ENCODE measurements at places on chromosomes 5 and 9. TPM values are rescaled to one million over a fixed set of nuclear protein-coding genes. Genes with fewer than 3 reads are reported as not detected.

Gene ALDOB
- total RNA-seq, result not detected

Gene MRNIP
- 16.2 TPM for total RNA-seq

DNA sequence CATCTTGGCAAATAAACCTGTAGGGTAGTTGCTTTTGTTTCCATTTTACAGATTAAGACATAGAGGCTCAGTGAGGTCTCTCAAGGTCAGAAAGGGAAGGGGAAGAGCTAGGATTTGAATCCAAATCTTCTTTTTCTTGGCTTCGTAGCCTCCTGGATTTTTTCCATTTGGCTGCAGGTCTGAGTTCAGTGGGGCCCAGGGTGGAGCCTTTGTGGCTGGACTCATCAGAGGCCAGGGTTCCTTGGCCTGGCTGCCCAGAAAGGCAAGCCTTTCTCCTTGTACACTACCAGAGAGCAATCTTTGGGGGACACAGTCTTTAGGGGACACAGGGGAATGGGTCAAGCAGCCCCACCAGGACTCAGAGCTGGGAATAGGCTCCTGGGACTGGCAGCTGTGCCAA is 10.5 kb upstream of the TRAF1 start:
- H3K4me3 ChIP-seq, result no peak overlapping the region
- no peaks in the 10 kb centered on the region for H3K27me3 ChIP-seq
- peak overlapping the region; percentile 99 for H3K27ac ChIP-seq
- H3K4me1 ChIP-seq, result peaks cover 54% of the 10 kb centered on the region
- H3K36me3 ChIP-seq, result no peaks in the 10 kb centered on the region
- DNase-seq, result no peak

DNA sequence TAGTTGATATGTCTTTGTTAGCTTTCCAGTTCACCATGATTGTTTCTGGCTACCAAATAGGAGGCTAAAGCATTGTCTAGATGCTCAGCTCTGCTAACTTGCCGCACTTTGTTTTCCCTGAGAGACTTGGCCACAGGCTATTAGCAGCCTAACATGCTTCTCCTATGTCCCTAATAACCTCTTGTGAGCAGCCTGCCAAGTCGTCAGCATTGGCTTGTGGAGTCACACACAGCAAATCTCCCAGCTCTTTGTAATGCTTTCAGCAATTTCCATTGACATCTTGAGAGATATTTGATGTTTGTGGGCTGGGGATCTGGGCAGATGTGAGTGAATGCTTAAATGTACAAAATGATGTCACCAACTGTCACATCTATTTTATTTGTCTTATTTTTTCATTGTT is 346.9 kb downstream of the KDM4C start:
- H3K36me3 ChIP-seq, result peaks cover 33% of the 10 kb centered on the region
- no peak overlapping the region for H3K4me3 ChIP-seq
- no peak overlapping the region for H3K27ac ChIP-seq
- DNase-seq, result no peak
- no peaks in the 10 kb centered on the region for H3K27me3 ChIP-seq

Gene ELL2
- total RNA-seq, result 78.6 TPM

- H3K27me3 ChIP-seq, result no peaks in the 10 kb centered on the region
- H3K27ac ChIP-seq, result peak overlapping the region; percentile 77
- DNase-seq, result peak; percentile 83
- H3K4me3 ChIP-seq, result no peak overlapping the region
These were observed 29.5 kb downstream of the MTAP start for GRCh38 chr9:21831841-21832509.

- H3K4me3 ChIP-seq, result no peak overlapping the region
- H3K27me3 ChIP-seq, result peaks cover 15% of the 10 kb centered on the region
- no peak overlapping the region for H3K27ac ChIP-seq
- DNase-seq, result no peak
These were observed 27.0 kb downstream of the PRDM6 start for GRCh38 chr5:123116058-123116457.

DNA sequence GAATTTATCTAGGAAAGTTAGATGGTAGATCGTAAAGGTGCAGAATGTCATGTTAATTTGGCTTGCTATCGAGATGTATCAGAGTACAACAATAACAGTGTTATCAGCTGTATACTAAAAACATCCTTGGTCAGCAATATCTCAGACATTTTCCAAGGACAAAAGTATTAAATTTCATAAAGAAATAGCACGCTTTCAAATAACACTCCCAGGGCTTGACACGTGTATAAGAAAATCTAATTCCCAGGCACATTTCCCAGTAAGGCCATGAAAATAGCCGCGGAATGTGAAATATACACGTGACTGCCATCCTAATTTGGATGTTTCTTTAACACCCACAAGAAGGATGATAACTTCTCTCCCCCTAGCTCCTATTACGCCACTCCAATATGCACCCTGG is 17.7 kb upstream of the SYK start:
- H3K4me1 ChIP-seq, result no peaks in the 10 kb centered on the region
- no peaks in the 10 kb centered on the region for H3K36me3 ChIP-seq
- no peak overlapping the region for H3K4me3 ChIP-seq
- H3K27ac ChIP-seq, result no peak overlapping the region

Gene ANKRD18B
- total RNA-seq, result 0.57 TPM

GRCh38 chr9:120878188-120879130 is 1.5 kb upstream of the PHF19 start:
- H3K27me3 ChIP-seq, result no peaks in the 10 kb centered on the region
- H3K4me3 ChIP-seq, result peak overlapping the region; percentile 87
- peaks cover 45% of the 10 kb centered on the region for H3K36me3 ChIP-seq
- peaks cover 77% of the 10 kb centered on the region for H3K4me1 ChIP-seq
- H3K27ac ChIP-seq, result peak overlapping the region; percentile 97

DNA sequence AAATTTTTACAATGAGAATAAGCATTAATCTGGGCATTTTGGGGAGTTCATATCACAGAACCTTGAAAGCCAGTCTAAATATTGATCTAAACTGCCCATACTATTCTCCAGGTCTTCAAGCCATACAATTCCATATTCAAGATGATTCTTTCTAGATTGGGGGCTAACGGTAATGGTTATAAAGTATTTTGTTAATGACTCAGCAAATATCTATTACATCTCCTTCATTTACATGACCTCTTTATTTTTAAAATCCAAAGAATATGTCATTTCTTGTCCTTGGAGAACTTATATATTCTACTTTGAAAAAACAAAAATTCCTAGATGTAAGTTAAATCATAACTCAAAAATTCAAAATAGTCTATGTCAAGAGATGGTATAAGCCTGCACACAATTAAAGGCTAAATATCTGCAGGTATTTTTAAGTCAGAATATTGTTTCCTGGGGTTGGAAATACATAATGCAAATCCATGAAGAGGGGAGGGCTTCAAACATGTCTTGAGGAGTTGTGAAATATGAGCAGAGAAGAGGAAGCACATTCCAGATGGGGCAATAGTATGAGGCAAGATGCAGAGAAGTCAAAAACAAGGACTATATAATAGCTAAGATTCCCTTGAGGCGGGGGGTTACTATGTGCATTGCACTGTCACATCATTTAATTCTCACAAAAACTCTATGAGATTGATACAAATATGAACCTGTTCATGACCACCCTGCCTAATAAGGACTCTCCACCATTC is 526.4 kb downstream of the NR2F1-AS1 start:
- no peak for DNase-seq
- H3K36me3 ChIP-seq, result no peaks in the 10 kb centered on the region
- no peak overlapping the region for H3K4me3 ChIP-seq

Gene PRSS3
- total RNA-seq, result not detected

Gene RLN1
- 0.95 TPM for total RNA-seq

DNA sequence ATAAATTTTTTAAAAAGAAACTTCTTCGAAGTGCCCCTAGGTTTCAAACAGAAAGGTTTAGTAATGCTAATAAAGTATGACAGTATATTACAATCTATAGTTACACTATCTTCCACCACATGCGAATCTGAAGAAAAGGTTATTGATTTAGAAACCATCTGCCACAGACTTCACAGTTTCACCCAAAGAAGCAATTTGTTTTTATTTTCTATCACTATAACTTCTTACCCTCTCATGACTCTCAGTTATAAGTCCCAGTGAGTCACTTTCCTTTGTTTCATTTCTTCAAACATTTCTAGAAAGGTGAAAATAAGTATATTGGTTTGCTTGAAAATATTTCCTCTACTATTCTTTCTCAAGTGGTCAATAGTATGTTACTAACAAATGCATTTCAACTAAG is 93.6 kb downstream of the MCTP1 start:
- H3K4me3 ChIP-seq, result no peak overlapping the region
- no peaks in the 10 kb centered on the region for H3K27me3 ChIP-seq
- no peak for DNase-seq
- no peaks in the 10 kb centered on the region for H3K4me1 ChIP-seq
- H3K36me3 ChIP-seq, result no peaks in the 10 kb centered on the region

Gene PRLR
- not detected for total RNA-seq

- H3K27ac ChIP-seq, result no peak overlapping the region
- H3K4me3 ChIP-seq, result no peak overlapping the region
- DNase-seq, result no peak
- no peaks in the 10 kb centered on the region for H3K4me1 ChIP-seq
- peaks cover 14% of the 10 kb centered on the region for H3K27me3 ChIP-seq
These were observed 48.4 kb upstream of the PWWP2A start for GRCh38 chr5:160167624-160168165.

- no peaks in the 10 kb centered on the region for H3K36me3 ChIP-seq
- no peaks in the 10 kb centered on the region for H3K27me3 ChIP-seq
- no peak for DNase-seq
- no peak overlapping the region for H3K4me3 ChIP-seq
- no peaks in the 10 kb centered on the region for H3K4me1 ChIP-seq
These were observed 612.8 kb upstream of the FAM174A start for GRCh38 chr5:99922386-99922785.

DNA sequence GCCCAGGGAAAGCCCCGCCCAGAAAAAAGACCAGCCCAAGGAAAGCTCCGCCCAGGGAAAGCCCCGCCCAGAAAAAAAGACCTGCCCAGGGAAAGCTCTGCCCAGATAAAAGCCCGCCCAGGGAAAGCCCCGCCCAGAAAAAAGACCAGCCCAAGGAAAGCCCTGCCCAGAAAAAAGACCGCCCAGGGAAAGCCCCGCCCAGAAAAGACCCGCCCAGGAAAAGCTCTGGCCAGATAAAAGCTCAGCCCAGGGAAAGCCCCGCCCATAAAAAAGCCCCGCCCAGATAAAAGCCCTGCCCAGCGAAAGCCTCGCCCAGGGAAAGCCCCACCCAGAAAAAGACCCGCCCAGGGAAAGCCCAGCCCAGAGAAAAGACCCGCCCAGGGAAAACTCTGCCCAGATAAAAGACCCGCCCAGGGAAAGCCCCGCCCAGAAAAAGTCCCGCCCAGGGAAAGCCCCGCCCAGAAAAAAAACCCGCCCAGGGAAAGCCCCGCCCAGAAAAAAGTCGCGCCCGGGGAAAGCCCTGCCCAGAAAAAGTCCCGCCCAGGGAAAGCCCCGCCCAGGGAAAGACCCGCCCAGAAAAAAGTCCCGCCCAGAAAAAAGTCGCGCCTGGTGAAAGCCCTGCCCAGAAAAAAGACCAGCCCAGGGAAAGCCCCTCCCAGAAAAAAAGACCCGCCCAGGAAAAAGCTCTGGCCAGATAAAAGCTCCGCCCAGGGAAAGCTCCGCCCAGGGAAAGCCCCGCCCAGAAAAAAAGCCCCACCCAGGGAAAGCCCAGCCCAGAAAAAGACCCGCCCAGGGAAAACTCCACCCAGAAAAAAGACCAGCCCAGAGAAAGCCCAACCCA is 11.9 kb downstream of the GRIN1 start:
- peak overlapping the region; percentile 61 for H3K27ac ChIP-seq
- peak; percentile 89 for DNase-seq
- H3K4me3 ChIP-seq, result no peak overlapping the region
- H3K4me1 ChIP-seq, result peaks cover 7% of the 10 kb centered on the region
- peaks cover 16% of the 10 kb centered on the region for H3K27me3 ChIP-seq

- H3K4me3 ChIP-seq, result no peak overlapping the region
- peaks cover 5% of the 10 kb centered on the region for H3K4me1 ChIP-seq
- H3K27ac ChIP-seq, result no peak overlapping the region
- no peaks in the 10 kb centered on the region for H3K36me3 ChIP-seq
- DNase-seq, result peak; percentile 77
- peaks cover 9% of the 10 kb centered on the region for H3K27me3 ChIP-seq
These were observed 5.4 kb upstream of the HBEGF start for GRCh38 chr5:140351609-140352334.

Gene MSX2
- total RNA-seq, result not detected

DNA sequence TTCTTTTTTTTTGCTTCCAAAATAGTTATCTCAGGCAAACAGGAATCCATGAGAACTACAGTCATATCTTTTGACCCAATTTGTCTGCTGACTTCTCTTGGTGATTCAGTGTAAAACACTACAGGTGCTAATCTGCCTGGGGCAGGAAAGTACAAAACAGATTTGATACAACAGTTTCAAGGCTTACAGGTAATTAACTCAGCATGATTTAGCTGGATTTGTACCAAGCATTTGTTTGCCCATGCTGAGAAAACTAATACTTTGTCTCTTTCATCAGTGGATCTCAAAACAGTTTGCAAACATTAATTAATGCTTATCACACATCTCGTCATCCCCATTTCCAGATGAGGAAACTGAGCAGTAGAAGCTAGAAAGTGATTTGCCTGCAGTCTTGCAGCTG is 312.5 kb upstream of the SEMA6A start:
- no peaks in the 10 kb centered on the region for H3K36me3 ChIP-seq
- no peaks in the 10 kb centered on the region for H3K4me1 ChIP-seq
- H3K4me3 ChIP-seq, result no peak overlapping the region
- no peak overlapping the region for H3K27ac ChIP-seq

- H3K36me3 ChIP-seq, result no peaks in the 10 kb centered on the region
- DNase-seq, result peak; percentile 7
- H3K27me3 ChIP-seq, result peaks cover 54% of the 10 kb centered on the region
- peaks cover 7% of the 10 kb centered on the region for H3K4me1 ChIP-seq
- H3K27ac ChIP-seq, result no peak overlapping the region
These were observed 576 bp downstream of the MAP1B start for GRCh38 chr5:72107901-72108201.

DNA sequence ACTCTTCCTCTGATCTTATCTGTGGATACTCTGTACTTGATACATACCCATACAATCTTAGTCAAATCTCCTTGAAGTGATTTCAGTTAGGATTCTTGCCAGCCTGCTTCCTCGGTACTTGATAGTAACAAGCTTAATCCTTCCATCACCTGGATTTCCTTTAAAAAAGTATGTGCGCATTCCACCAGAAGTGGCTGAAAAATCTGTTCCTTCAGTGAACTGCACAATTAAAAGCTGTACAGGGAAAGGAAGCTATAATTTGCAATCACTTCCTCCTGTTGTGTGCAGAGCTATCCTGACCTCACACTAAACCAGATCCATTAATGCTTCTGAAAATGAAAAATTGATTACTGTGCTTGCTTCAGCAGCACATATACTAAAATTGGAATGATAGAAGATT is 47.3 kb downstream of the PWWP2A start:
- no peak for DNase-seq
- no peak overlapping the region for H3K27ac ChIP-seq
- no peaks in the 10 kb centered on the region for H3K4me1 ChIP-seq
- H3K36me3 ChIP-seq, result peaks cover 5% of the 10 kb centered on the region

GRCh38 chr5:35821513-35821912 is 35.2 kb upstream of the IL7R start:
- H3K27ac ChIP-seq, result peak overlapping the region; percentile 95
- H3K4me3 ChIP-seq, result no peak overlapping the region
- peaks cover 77% of the 10 kb centered on the region for H3K4me1 ChIP-seq
- peaks cover 6% of the 10 kb centered on the region for H3K36me3 ChIP-seq
- H3K27me3 ChIP-seq, result no peaks in the 10 kb centered on the region

All from activated naive CD4-positive, alpha-beta T cell treated with anti-CD3 and anti-CD28 coated beads for 36 hours (primary cell).